PC-9 (cell line): ENCODE measurements at places on chromosomes 1 and 21. TPM values are rescaled to one million over a fixed set of nuclear protein-coding genes. Genes with fewer than 3 reads are reported as not detected.

DNA sequence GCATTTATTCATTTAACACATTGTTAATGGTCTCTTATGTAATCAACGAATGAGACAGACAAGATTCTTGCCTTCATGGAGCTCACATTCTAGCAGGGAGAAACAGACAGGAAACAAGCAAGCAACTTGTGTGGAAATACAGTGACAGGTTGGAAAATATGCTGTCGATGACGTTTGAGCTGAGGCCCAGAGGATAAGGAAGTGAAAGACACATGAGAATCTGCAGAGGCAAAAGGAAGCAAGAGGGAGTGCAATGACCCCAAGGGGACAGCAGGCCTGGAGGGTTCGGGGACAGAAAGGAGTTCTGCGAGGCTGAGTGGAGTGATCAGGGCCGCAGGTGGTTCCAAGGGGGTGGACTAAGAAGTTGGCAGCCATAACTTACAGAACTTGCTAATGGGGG lies 60.6 kb upstream of the AKT3 start:
- H3K27me3 ChIP-seq: no peaks in the 10 kb centered on the region
- no peak overlapping the region for H3K4me3 ChIP-seq
- DNase-seq: no peak
- no peaks in the 10 kb centered on the region for H3K36me3 ChIP-seq

- DNase-seq: no peak
- H3K36me3 ChIP-seq: peaks cover 62% of the 10 kb centered on the region
- peaks cover 62% of the 10 kb centered on the region for H3K4me1 ChIP-seq
- H3K4me3 ChIP-seq: no peak overlapping the region
- H3K27me3 ChIP-seq: no peaks in the 10 kb centered on the region
Measured at GRCh38 chr21:34805157-34805556, 136.4 kb downstream of the CLIC6 start.

- no peaks in the 10 kb centered on the region for H3K36me3 ChIP-seq
- H3K4me1 ChIP-seq: peaks cover 14% of the 10 kb centered on the region
- H3K27ac ChIP-seq: peak overlapping the region; percentile 59
- H3K27me3 ChIP-seq: no peaks in the 10 kb centered on the region
- H3K4me3 ChIP-seq: no peak overlapping the region
Measured at GRCh38 chr1:59595774-59596173, 219.0 kb upstream of the HOOK1 start.

DNA sequence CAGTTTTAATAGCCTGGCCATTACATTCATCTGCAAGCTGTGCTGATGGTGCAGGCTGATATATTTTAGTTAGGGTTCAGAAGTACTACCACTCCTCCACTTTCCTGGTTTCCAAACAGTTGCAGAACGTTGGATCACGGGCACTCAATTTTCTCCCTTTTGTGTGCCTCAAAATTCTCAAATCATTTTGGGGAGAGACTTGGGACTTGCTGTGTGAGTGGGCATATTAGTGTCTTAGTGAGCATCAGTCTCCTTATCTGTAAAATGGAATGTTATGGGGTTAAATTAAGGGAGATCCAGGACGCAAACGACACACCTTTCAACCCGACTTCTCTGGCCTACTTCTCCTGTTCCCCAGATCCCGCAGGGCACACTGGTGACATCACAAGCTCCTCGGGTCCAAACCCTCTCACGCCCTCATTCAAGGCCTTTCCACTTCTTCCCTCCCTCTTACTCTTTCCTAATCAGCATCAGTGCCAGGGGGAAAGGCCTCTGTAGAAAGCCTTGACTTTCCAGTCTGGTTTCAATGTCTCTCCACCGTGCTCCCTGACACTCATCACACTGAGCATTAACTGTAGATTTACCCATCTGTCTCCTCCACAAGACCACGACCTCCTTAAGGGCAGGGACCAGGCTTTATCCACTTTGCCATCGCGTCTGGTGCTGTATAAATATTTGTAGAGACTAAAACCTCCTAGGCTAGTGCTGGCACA lies 1.2 kb downstream of the PIGP start:
- peak overlapping the region; percentile 70 for H3K4me3 ChIP-seq
- H3K4me1 ChIP-seq: peaks cover 17% of the 10 kb centered on the region
- H3K36me3 ChIP-seq: no peaks in the 10 kb centered on the region
- H3K27me3 ChIP-seq: no peaks in the 10 kb centered on the region
- H3K27ac ChIP-seq: peak overlapping the region; percentile 84

GRCh38 chr1:160829766-160830165 lies 32.9 kb downstream of the CD244 start:
- H3K36me3 ChIP-seq: no peaks in the 10 kb centered on the region
- no peaks in the 10 kb centered on the region for H3K27me3 ChIP-seq
- peaks cover 34% of the 10 kb centered on the region for H3K4me1 ChIP-seq
- no peak for DNase-seq
- H3K27ac ChIP-seq: no peak overlapping the region

GRCh38 chr1:35143737-35144508 lies 49.0 kb downstream of the SFPQ start:
- peaks cover 10% of the 10 kb centered on the region; the same call in 1 of the 2 replicates for H3K27me3 ChIP-seq
- no peak for DNase-seq
- H3K27ac ChIP-seq: no peak overlapping the region
- no peaks in the 10 kb centered on the region for H3K4me1 ChIP-seq

CTSS gene
- total RNA-seq: 6.3 and 7.2 TPM in 2 replicates

SYNC gene
- 2.1 and 2.8 TPM in 2 replicates for total RNA-seq
